ENCODE measurements at places on chromosomes 5 and 9. TPM values are rescaled to one million over a fixed set of nuclear protein-coding genes. Genes with fewer than 3 reads are reported as not detected.

PDE6A gene
- not detected for total RNA-seq

ZNF462 gene
- total RNA-seq: 9.1 TPM

OR1J1 gene
- total RNA-seq: not detected

UAP1L1 gene
- 12.7 TPM for total RNA-seq

PCDHB4 gene
- 0.65 TPM for total RNA-seq

MLANA gene
- total RNA-seq: not detected

NTRK2 gene
- 3.3 TPM for total RNA-seq

CD72 gene
- total RNA-seq: 1.9 TPM

NR4A3 gene
- total RNA-seq: 1.1 TPM
